ENCODE measurements at places on chromosomes 12 and 14. TPM values are rescaled to one million over a fixed set of nuclear protein-coding genes. Genes with fewer than 3 reads are reported as not detected.

The OR4K13 gene
- not detected for total RNA-seq

The C3AR1 gene
- 43.6 TPM for total RNA-seq

- H3K27me3 ChIP-seq: no peaks in the 10 kb centered on the region
- H3K27ac ChIP-seq: no peak overlapping the region
- H3K4me1 ChIP-seq: peaks cover 41% of the 10 kb centered on the region
- H3K36me3 ChIP-seq: no peaks in the 10 kb centered on the region
Observed at GRCh38 chr14:52789118-52789517, 2.3 kb downstream of the GNPNAT1 start.

The GABARAPL1 gene
- total RNA-seq: 29.8 TPM

GRCh38 chr12:94721173-94721572, 70.8 kb upstream of the TMCC3 start:
- DNase-seq: no peak
- no peaks in the 10 kb centered on the region for H3K36me3 ChIP-seq

The CDCA3 gene
- total RNA-seq: 10.2 TPM

DNA sequence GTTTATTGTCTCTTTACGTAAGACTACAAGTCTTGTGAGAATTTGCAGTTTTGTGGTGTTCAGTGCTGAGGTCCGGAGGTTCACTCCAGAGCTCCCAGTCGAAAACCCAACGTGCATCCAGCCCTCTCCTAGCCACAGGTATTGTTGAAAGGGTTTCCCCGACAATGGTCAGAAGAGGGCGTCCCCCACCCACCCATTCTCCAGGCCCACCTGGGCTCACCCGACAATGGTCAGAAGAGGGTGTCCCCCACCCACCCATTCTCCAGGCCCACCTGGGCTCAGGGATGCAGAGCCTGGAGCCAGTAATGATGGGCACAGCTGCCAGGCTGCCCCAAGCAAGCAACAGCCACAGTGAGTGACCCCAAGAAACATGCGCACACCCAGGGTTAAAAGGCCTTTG, 126.8 kb upstream of the EVL start:
- no peak overlapping the region for H3K4me3 ChIP-seq
- no peaks in the 10 kb centered on the region for H3K4me1 ChIP-seq

The ANG gene
- total RNA-seq: 7.5 TPM

DNA sequence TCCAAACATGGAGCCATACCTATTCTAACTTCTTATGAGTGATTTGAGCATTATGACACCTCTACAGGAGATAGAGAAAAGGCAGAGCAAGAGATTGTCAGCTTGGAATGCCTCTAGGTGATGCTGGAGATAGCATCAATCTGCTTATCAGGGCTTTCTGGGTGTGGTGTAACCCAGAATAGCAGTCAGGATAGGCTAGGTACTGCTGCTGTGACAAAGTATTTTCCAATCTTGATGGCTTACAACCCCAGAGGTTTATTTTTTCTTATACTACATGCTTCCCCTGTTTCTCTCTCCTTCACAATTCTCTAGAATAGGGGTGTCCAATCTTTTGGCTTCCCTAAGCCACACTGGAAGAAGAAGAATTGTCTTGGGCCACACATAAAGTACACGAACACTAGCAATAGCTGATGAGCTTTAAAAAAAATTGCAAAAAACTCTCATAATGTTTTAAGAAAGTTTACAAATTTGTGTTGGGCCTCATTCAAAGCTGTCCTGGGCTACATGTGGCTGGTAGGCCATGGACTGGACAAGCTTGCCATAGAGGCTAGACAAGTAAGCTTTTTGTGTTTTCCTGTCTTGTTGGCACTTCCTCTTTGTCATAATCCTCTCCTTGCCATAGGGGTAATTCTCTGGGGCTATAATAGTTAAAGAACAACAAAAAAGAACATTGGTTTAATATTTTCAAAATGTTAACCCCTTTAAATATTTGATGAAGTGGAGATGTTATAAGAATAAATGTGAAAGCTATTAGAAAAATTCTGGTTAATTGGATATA, 123.9 kb upstream of the PMCH start:
- no peaks in the 10 kb centered on the region for H3K4me1 ChIP-seq
- no peak for DNase-seq
- no peaks in the 10 kb centered on the region for H3K36me3 ChIP-seq
- no peak overlapping the region for H3K4me3 ChIP-seq

DNA sequence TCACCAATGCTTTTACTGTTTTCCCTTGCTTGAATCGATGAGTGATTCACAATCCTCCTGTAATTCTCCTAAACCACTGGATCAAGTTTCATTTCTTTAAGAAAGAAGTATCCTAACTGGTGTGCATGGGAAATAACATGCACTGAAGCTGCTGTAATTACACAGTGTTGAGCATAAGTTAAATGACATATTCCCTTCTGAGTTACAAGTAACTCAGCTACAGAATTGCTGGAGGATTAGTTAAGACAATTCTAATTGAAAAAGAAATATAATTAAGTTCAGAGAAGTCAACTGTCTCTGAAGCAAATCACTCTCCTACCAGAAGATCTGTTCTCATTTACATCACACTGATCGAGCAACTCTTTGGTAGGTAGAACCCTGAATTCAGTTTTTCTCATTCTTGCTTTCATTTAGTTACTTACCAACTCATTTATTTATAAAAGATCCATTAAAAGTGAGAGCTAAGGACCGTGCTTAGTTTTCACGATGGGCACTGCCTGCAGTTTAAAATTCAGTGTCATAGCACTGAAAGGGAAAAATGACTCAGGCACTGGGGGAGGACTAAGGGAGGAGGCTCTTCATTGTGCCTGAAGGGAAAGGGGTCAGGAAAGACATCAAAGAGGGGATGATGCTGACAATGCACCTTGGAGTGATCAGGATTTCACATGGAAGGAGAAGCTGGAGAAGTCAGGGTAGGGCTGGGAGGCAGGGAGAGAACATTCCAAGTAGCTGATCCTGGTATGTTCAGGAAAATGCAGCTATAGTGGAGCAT, 327.2 kb downstream of the EMP1 start:
- no peaks in the 10 kb centered on the region for H3K27me3 ChIP-seq
- no peak overlapping the region for H3K27ac ChIP-seq
- H3K36me3 ChIP-seq: no peaks in the 10 kb centered on the region

DNA sequence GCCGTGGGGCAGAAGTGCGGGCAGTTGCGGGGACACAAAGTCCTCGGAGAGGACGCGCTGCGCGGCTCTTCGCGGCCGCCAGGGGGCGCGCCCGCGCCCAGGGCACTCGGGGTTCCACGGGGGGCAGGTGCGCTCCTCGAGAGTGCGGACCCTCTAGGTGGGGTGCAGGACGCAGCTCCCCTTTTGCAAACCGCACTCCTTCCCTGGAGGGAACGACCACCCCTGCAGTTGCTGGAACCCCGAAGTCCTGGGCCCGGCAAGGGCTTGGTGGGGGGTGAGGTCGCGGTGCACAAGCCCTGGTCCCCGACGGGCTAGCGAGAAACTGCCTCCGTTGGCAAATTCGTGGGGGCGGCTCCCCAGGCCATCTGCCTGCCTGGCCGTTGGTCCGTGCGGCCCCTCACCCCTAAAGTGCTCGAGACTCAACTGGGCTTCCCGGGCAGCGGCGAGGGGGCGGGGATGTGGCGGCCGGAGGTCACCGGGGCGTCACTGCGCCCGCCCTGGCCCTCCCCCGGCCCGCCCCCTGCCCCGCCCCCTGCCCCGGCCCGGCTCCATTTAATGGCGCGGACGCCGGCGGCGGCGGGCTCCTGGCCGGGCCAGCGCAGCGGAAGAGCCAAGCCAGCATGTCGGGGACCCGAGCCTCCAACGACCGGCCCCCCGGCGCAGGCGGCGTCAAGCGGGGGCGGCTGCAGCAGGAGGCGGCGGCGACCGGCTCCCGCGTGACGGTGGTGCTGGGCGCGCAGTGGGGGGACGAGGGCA, at the start of gene ADSS1:
Gene ADSS1, plus strand, starts transcription at position 579 of the 756 bp plus-strand sequence. Its CDS starts 42 bp downstream, at position 621.
- H3K36me3 ChIP-seq: peaks cover 23% of the 10 kb centered on the region
- H3K4me3 ChIP-seq: peak within 1 kb of the TSS; percentile 64
- H3K27ac ChIP-seq: peak within 1 kb of the TSS; percentile 60

The SERPINA10 gene
- total RNA-seq: not detected

The ZNF891 gene
- 5.8 TPM for total RNA-seq

DNA sequence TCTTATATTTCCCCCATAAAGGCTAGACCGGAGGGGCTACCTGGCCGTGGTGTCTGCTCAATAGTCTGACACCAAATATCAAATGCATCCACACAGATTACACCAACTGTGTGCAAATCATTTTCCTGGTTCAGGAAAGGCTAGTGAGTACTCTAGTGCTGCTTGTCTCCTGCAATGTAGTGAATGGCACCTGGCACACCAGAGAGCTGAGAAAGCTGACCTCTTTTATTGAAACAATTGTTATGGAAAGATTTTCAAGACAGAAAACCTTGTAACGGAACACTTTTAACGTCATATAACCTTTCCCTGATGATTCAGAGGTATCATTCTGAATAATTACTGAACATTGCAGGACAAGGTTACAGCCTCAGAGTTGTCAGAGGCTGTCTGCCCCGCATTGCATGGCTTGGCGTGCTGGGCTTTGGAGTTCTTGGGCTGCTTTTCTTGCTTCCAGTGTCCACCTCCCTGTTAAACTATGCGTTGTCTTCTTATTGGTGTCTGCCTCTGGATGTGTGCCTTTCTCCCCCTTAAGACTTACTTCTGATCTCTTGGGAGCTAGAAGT, 40.7 kb upstream of the HDAC7 start:
- peak; percentile 4 for DNase-seq
- peaks cover 6% of the 10 kb centered on the region for H3K36me3 ChIP-seq
- H3K4me1 ChIP-seq: no peaks in the 10 kb centered on the region
- no peak overlapping the region for H3K27ac ChIP-seq
- H3K4me3 ChIP-seq: no peak overlapping the region

The ALG10B gene
- 13.9 TPM for total RNA-seq

DNA sequence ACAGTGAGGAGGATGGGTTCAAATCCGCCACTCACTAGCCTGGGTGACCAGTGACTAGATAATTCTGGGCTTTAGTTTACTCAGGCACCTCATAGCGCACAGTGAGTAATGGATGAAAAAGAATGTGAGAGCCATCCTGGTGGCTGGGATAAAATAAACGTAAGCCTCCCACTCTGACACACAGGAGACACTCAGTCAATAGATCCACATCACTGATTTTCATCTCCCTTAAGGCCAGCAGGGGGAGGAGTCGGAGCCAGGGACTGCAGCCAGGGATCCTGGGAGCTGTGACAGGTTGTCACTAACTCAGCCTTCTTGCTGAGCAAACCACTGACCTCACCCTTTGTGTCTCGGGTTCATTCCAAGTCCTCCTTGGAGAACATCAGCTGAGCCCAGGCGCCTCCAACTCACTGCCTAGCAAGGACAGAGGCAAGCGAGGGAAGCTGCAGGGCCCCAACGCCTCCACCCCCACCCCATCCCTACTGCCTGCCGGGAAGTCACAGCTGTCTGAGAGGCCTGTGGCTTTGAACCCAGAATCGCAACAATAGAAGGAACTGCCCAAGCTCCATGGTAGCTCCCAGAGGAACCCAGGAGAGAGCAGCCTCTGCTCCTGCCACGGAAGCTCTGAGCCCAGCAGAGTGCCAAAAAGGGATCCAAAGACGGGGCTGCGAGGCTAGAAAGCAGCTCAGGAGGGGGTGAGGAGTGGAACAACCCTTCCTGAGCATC, 30.7 kb downstream of the PXN start:
- H3K4me1 ChIP-seq: peaks cover 93% of the 10 kb centered on the region
- peak overlapping the region; percentile 83 for H3K27ac ChIP-seq
- H3K27me3 ChIP-seq: peaks cover 9% of the 10 kb centered on the region

GRCh38 chr12:46831335-46832129, 5.7 kb upstream of the SLC38A4 start:
- no peak overlapping the region for H3K27ac ChIP-seq
- no peaks in the 10 kb centered on the region for H3K36me3 ChIP-seq
- H3K4me1 ChIP-seq: peaks cover 11% of the 10 kb centered on the region

All from spleen (tissue), 13 donors.